Left cardiac atrium (tissue), 4 donors: ENCODE measurements at places on chromosomes 1 and 21. TPM values are rescaled to one million over a fixed set of nuclear protein-coding genes. Genes with fewer than 3 reads are reported as not detected.

- no peak for DNase-seq
Measured at GRCh38 chr21:37348664-37349063, 17.9 kb upstream of the DYRK1A start.

DNA sequence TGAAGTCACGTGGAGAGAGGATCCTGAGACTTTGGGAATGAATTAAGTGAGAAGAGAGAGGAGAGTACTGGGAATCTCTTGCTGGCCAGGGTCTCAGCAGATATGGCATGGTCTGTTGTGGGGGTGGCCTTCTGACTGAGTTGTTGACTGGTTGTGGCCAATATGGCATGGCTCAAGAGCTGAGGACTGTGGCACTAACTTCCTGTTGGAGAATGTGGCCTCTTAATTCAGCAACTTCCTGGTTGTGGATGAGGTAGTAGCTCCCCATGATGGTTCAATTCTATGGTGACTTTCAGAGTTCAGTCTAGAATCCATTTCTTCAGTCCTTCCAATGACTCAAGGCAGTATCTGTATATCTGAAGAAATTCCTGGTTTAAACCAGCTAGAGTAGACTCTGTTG is 44.7 kb upstream of the PAXBP1 start:
- no peak for DNase-seq

Gene ATAD3C
- total RNA-seq: 1.7 TPM

Gene TLR5
- 3.5 TPM for total RNA-seq

GRCh38 chr1:232965912-232966217 is 15.5 kb downstream of the NTPCR start:
- DNase-seq: no peak

DNA sequence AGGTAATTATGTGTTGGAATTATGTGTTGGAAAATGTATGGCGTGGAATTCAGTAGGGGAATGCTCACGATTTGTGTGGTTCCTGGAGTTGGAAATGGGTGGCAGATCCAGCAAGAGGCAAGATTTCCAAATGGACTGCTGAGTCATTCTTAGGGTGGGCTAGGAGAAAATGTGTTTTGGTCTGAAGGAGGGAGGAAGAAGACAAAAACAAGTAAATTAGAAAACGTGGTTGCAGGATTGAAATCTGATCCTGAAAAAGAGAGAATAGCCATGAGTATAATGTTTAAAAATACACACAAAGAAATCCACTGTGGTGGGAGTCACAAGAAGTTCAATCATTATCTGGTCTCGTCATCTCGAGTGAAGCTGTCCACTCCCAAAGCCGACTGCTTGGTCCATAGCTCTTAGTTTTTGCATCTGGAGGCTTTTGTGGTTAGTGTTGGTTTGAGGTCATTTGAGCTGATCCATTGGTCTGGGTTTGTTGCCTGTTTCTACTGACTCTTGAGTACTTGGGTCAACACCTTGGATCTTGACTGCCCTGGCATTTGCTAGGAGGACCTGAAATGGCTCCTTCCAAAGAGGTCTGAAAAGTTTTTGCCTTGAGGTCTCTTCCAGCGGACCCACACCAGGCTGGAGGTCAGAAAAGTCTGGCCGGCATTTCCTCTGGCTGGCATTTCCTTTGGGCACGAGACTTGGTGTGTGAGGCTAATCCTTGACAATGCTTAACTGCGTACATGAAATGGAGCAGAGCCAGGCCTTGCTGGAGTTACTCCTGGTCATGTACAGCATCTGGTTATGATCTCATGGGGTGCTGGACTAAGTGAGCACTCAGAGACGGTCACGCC is 9.2 kb downstream of the MX2 start:
- no peak for DNase-seq

GRCh38 chr1:31033598-31033997 is 31.9 kb downstream of the PUM1 start:
- no peak for DNase-seq

GRCh38 chr1:23449958-23450357 is 25.4 kb upstream of the TCEA3 start:
- peak; percentile 66 for DNase-seq

- DNase-seq: no peak
Measured at GRCh38 chr1:160685266-160685665, 26.4 kb downstream of the CD48 start.

DNA sequence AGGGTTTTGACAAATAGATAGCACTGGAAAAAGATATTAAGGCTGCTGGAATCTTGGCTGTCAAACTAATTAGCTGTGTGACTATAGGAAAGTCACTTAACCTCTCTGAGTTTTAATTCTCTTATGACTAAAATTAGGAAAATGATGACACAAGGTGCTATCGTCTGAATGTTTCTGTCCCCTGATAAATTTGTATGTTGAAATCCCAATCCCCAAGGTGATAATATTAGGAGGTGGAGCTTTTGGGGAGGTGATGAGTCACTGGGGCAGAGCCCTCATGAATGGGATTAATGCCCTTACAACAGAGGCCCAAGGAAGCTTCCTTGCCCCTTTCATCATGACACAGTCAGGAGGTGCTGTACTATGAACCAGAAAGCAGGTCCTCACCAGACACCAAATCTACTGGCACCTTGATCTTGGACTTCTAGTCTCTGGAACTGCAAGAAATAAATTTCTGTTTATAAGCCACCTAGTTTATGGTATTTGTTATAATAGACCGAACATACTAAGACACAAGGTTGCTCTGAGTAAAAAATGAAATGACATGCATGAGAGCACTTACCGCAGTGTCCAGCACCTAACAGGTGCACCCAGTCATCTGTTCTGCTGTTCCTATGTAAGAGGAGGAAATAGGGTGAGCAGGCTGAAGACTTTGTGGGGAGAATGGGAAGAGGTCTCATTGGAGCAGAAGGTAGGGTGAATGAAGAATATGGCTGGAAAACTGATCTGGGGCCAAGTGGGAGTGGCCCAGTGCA is 26.3 kb upstream of the DISP1 start:
- no peak for DNase-seq

DNA sequence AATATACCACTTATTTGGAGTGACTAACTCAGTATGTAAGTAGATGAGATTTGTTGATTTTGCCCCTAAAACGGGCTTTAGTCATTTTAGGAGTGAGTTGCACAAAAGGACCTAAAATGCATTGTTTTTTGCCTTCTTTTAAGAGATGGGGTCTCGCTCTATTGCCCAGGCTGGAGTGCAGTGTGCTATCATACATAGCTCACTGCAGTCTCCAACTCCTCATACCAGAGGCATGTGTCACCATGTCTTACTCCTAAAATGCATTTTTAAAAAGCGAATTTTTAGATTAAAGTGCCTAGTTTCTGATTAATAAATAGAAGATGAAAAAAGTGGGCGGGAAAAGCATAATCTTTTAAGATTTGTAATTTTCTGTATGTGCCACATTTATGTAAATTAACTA is 11.5 kb upstream of the NEXN start:
- DNase-seq: no peak

- peak; percentile 64 for DNase-seq
Measured at GRCh38 chr1:45512641-45513054, 9.0 kb downstream of the PRDX1 start.

Gene PDE9A
- total RNA-seq: 6.0 TPM

DNA sequence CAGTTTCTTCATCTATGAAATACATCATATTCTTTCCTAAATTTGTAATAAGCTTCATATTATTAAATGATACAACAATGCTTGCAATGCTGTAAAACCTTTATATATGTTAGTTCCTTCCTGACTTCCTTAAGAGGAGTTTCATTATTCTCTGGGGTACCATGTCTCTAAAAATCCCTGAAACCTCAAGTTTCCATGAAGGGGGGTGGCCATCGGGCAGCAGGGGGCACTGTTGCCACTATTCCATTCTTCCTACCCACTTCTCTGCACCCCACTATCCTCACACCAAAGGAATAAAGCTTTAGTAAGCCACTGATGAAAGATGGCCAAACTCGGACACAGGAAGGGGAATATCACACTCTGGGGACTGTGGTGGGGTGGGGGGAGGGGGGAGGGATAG is 9.0 kb upstream of the DMRTB1 start:
- no peak for DNase-seq

Gene C1orf94
- total RNA-seq: not detected

DNA sequence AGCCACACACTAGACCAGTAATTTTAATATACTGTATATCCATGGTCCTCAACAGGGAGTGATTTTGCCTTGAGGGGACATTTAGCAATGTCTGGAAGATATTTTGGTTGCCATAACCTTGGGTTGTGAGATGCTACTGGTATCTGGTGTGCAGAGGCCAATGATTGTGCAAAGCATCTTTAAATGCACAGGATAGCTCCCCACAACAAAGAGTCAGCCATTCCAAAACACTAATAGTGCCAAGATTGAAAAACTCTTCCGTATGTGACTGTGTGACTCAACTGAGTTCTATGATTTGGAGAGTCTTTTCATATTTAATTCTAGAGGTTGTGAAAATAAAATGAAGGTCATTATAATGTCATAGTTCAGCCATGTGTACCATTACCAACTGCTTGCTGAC is 141.4 kb upstream of the CACYBP start:
- no peak for DNase-seq

DNA sequence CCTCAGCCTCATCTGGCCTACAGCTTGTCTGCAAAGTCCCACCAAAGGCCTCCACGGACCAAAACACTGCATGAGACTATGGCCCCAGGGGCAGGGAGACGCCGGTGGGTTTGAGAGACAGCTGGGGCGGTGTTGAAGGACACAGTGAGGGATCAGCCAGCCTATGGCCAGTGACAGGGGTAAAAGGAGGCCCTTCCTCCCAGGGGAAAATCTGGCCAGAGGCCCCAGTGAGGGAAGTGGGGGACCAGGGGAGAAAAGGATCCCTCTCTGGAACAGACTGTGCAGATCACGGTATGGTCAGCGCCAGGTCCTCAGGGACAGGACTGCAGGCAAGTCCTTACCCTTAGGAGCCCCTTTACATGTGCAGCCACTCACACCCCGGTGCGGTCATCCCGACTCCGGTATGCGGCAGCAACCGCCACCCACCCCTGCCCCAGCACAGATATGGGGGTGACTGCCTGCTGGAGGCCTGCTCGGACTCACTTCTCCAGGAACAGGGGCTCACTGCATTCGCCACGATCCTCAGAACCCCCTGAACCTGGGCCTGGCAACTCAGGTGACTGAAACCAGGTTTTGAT is 1.3 kb downstream of the CERS2 start:
- peak; percentile 40 for DNase-seq

GRCh38 chr1:201396861-201397464 is 2.2 kb downstream of the LAD1 start:
- no peak for DNase-seq

GRCh38 chr1:56132520-56132919 is 446.8 kb downstream of the PLPP3 start:
- DNase-seq: peak; percentile 35
